ENCODE measurements at places on chromosomes 13 and 19.

GRCh38 chr19:45764475-45764874 lies 4.6 kb downstream of the SIX5 start:
- no peak for DNase-seq

DNA sequence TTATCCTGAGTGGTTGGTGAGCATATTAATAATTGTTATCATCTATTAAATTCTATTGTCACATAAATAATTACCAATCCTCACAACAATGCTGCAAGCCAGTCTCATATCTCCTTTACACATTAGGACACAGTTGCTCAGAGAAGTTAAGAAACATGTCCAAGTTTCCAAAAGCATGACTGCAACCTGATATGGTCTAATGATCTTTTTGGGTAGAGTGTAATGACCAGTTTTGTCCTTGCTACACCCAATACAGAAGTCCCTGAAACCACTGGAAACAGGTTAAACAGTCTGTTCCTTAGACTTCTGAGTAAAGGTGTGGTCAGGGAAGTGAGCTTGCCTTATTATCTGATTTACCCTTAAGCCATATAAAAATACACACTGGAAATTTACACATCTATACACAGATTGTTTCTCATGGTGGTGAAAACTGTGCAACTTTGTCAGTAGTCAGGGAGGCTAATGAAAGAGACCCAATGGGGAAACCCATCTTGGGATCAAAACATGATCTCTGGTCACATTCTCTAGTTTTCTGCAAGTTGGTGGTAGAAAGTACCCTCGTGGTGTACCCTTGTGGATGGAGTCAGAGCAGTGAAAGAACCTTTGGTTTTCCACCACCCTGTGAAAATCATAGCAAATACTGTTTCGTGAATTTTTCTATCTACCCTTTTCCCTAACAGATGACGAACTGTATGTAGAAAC lies 146.0 kb upstream of the KLF12 start:
- DNase-seq, result no peak

GRCh38 chr19:11192957-11193939 lies 4.1 kb downstream of the KANK2 start:
- no peak for DNase-seq

DNA sequence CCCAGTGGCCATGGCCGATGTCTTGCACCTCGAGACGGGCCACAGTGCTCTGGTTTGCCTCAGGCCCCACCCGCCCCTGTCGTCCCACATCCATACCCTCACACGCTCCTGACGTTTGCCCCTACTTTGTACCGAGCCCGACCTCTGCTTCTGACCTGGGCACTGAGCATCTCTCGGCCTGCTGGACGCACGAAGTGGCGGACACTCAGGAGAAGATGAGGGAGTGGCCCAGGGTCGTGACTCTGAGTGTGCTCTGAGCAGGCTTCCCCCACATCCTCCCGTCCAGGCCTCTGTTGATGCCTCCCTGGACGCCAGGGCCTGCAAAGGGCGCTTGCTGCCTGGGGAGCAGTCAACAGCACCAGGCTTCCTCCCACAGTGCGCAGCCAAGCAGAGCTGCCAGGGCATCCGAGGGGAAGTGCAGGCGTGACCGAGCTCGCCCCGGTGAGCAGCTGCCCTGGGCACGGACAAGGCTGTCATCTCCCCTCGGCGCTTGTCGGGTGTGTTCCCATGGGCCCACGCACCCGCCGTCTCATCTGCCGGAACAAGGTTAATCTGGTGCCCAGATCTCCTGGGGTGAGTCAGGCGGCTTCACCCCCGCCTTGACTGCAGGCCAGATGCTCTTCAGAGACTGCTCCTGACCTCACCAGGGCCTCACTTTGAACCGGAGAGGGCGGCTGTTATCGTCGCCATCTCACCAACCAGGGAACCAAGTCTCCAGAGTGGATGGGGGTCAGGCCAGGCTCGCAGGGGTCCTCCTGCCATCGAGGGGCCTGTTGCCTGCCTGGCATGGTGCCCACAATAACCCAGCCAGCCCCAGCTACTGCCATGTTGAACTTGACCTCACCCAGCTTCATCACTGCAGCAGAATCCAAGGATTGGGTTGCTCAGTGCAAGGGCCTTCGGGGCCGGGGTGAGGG lies 27.2 kb downstream of the COMP start:
- no peak for DNase-seq

- DNase-seq, result no peak
Measured at GRCh38 chr13:72437458-72437857, 290.0 kb downstream of the MZT1 start.

GRCh38 chr19:57245959-57246358 lies 5.5 kb downstream of the ZNF805 start:
- DNase-seq, result no peak

- DNase-seq, result no peak
Measured at GRCh38 chr19:39407410-39407659, 688 bp downstream of the ZFP36 start.

GRCh38 chr19:48624791-48625723 lies 5.8 kb downstream of the SPHK2 start:
- peak; percentile 55 for DNase-seq

DNA sequence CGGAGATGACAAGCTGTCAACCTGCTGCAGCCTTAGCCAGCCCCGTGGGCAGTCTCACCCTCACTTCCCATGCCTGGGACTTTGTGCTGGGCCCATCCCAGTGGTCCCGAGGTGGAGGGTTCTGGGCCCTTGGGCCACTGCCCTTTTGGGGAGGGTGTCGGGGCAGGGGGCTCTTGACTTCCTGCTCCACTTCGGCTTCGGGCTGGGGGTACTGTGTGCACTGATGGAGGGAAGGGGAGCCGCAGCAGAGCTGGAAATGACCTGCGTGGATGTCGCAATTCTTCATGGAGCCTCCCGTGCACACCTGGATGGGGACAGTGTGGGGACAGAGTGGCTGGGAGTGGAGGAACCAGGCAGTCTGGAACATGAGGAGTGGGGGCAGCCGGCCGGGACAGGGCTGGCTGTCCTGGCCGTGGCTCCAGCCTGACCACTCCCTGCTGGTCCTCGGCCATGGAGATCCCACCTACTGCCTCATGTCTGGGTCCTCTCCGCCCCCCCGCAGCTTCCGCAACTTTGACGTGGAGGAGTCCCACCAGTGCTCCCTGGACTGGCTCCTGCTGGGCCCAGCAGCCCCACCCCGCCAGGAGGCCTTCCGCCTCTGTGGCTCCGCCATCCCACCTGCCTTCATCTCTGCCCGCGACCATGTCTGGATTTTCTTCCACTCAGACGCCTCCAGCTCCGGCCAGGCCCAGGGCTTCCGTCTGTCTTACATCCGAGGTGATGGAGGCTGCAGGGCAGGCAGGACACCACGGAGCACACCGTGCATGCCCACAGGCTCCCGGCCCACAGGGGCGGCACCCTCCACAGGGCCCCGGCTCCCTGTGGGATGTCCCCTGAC lies 10.2 kb downstream of the LRP3 start:
- no peak for DNase-seq

DNA sequence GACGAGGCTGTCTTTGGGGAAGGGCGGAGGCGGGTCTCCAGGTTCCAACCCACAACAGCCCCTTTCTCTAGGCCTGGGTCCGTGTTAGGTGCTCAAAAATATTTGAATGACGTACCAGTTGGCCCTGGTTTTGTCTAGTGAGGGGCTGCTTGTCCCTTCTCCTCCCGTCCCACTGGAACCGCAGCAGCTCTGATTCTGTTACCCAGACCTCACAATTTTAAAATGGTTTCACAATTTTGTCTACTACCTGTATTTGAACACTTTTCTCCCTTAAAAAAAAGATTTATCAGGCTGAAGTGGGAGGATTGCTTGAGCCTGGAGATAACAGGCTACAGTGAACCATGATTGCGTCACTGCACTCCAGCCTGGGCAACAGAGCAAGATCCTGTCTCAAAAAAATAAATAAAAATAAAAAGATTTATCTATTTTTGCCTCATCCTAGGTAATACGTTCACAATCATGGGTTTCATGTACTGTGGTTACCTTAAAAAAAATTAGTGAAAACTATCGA lies 1.3 kb upstream of the IRF2BP1 start:
- DNase-seq, result peak; percentile 34

All from HAP-1 (cell line).